ENCODE measurements at places on chromosomes 4 and X. TPM values are rescaled to one million over a fixed set of nuclear protein-coding genes. Genes with fewer than 3 reads are reported as not detected.

DNA sequence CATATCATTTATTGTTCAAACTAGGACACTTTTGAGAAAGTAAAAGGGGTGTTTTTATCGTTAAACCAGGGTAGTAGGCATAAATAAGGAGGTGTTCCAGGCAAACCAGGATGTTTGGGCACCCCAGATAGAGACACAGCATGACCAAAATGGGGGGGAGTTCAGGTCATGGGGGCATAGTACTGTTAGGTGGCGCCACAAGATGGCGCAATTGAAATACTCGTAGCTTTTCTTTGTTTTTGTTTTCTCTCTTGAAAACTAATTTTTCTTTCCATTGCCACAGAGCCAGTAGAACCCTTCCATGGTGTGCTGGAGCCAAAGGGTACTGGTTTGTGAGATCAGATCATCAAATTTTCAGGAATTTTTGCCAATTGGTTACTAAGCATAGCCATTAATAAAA lies 283.4 kb downstream of the BCOR start:
- H3K4me1 ChIP-seq: peaks cover 3% of the 10 kb centered on the region
- H3K27ac ChIP-seq: no peak overlapping the region
- no peak for DNase-seq
- H3K27me3 ChIP-seq: no peaks in the 10 kb centered on the region
- no peak overlapping the region for H3K4me3 ChIP-seq
- no peaks in the 10 kb centered on the region for H3K36me3 ChIP-seq

GRCh38 chr4:92253986-92254671 lies 49.6 kb upstream of the GRID2 start:
- no peak for DNase-seq
- H3K27ac ChIP-seq: no peak overlapping the region
- no peaks in the 10 kb centered on the region for H3K36me3 ChIP-seq
- no peaks in the 10 kb centered on the region for H3K4me1 ChIP-seq
- H3K27me3 ChIP-seq: no peaks in the 10 kb centered on the region

- H3K4me1 ChIP-seq: no peaks in the 10 kb centered on the region
- no peak overlapping the region for H3K4me3 ChIP-seq
- no peaks in the 10 kb centered on the region for H3K36me3 ChIP-seq
- H3K27me3 ChIP-seq: no peaks in the 10 kb centered on the region
Observed at GRCh38 chr4:61333490-61333889, 133.4 kb downstream of the ADGRL3 start.

DNA sequence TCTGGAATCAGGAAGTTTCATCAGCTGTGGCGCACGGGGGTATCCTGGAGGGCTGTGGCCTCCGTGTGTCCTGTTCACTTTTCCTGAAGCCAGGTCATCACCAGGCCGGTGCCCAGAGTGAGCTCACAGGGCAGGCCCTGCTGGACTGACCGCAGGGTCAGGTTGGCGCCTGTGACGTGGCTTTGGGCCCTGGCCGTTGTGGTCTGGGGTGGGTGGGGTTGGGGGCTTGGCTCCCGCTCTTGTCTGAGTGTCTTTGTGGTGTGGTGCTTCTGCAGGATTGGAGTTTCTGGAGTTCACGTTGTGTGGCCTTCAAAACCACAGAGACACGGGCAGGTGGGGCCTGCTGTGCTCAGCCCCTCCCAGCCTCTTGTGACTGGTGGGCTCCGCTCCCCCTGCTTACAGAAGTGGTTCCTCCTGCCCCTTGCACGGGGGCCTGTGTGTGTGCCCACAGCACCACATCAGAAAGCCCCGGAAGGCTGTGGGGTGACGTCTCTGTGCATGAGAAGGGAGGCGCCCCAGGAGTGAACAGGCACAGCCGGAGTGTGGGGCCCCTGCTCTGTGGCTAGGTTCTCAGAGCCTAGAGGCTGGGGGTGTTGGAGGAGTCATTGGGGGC lies 9.5 kb downstream of the RGS12 start:
- H3K27ac ChIP-seq: peak overlapping the region; percentile 23
- H3K4me1 ChIP-seq: peaks cover 69% of the 10 kb centered on the region

C4orf50 gene
- total RNA-seq: 0.09 TPM

IRS4 gene
- total RNA-seq: 0.17 TPM

PLAC8 gene
- total RNA-seq: 83.8 TPM

XAGE1B gene
- total RNA-seq: 3.2 TPM

All from upper lobe of left lung (tissue), 6 donors.